ENCODE measurements at places on chromosomes 7 and 10.

DNA sequence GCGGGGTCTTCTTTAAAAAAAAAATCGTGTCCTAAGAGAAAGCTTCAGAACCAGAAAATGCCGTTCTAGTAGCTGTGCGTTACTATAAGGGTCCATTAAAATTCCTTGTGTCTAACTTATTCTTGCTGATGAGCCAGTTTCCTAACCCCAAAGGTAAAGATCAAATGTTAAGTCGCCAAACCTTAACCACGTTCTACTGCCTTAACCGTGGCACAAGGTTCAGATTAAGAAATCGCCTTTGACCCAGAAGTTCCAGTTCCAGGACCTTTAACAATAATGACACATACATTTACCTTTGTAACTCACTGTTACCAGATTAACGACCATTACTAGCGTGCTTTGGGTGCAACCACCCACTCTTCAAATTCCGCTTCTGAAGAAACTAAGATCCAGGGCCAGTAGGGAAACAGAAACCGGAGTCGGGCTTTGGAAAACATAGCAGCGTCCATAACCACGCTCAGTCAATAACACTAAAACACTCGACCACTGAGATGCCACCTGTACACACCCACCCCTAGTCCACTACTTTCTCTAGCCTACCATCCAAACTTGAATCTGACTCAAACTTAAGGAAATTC lies 620 bp downstream of the BET1 start:
- DNase-seq, result peak; percentile 13

GRCh38 chr10:35600193-35600592 lies 4.9 kb upstream of the GJD4 start:
- no peak for DNase-seq

- DNase-seq, result no peak
These were observed 35.3 kb downstream of the DENND2A start for GRCh38 chr7:140605337-140605736.

GRCh38 chr10:33125111-33125510 lies 167.1 kb upstream of the ITGB1 start:
- DNase-seq, result no peak

GRCh38 chr7:90692396-90692795 lies 96.3 kb downstream of the CDK14 start:
- DNase-seq, result no peak

GRCh38 chr7:12722636-12723605 lies 35.5 kb downstream of the ARL4A start:
- DNase-seq, result no peak

DNA sequence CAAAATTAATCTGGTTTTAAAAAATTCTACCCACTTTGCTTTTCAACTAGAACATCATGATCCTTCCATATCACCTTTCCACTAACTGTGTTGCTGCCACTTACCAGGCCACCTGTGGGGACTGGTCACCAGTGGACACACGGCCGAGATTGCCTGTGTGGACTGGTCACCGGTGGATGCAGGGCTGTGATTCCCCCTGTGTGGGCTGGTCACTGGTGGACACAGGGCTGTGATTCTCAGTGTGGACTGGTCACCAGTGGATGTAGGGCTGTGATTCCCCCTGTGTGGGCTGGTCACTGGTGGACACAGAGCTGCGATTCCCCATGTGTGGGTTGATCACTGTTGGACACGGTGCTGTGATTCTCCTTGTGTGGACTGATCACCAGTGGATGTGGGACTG lies 27.0 kb downstream of the UPP1 start:
- no peak for DNase-seq

- DNase-seq, result no peak
These were observed 869 bp upstream of the TBX20 start for GRCh38 chr7:35254496-35255442.

- DNase-seq, result no peak
These were observed 233.0 kb downstream of the WDR11 start for GRCh38 chr10:121084016-121084674.

- no peak for DNase-seq
These were observed 16.1 kb upstream of the PRXL2A start for GRCh38 chr10:80392250-80392649.

DNA sequence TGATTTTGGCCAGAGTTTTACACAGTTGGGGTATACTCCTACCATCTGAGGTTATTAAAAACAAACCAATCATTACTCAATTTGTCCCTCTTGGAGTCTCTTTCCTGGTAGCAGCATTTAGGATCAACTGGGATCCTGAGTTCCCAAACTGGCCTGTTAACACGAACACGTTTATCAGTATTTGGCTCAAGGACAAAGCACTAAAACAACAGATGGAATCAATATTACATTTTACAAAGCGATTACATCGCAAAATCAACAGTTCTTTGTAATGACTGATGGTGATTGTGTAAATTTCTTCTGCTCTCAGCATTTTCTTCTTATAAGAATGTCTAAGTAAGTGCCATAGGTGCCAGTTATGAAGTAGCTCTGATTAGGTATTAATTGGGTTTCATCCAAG lies 582.9 kb upstream of the ANKRD30A start:
- no peak for DNase-seq

DNA sequence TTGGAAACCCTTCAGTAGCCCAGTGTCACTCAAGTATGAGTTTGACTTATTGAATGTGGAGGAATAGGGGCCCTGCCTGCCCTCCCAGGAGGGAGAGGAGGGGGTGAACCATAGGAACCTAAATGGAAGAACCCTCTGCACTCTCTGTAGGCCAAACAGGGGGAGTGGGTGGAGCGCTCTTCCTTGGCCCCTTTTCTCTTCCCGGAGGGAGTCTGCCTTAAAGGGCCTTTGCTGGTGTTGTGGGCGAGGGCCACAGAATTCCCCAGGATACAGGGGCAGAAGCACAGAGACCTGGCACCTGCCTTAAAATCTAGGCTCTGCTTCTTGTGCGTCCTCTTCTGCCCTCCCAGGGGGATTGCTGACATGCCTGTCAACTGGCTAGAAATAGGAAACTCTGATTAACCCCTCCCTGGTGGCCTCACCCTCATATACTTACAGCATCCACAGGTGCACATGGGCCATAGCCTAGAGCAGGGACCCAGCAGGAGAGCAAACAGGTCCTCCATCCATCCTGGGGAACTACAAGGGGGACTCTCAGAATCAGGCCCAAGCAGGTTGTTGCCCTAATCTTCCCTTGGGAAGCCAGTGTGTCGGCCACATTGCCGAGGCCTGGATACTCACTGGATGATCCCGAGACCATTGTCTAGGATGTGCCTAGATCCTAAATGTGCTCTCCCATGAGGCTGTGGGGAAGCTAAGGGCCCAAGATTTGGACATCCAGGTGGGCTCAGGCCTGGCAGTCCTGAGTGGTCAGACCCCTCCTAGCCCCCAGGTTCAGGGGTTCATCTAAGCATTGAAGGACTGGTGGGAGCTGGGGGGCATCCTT lies 3.4 kb downstream of the TRIM8 start:
- DNase-seq, result no peak

DNA sequence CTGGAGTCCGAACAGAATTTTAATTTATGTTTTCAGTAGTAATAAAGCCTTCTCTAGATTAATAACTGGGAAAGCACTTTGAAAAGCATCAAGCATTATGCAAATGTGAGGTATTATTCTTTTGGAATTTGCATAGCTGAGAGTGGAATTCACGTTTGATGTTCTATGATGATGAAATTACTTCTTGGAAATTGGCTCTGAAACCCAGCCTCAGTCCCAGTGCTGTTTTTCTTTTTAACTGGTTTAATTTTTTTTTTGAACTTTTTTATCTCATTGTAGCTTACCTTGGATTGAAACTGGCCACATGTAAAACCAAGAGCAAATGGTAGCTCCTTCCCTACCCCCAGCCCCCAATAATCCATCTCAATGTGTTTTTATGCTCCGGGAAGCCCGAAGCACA lies 1.2 kb downstream of the TBXAS1 start:
- no peak for DNase-seq

- DNase-seq, result no peak
These were observed 171.2 kb downstream of the SUGCT start for GRCh38 chr7:40306025-40306424.

- no peak for DNase-seq
These were observed 714.8 kb upstream of the GALNT17 start for GRCh38 chr7:70416986-70417655.

- DNase-seq, result no peak
These were observed 290.7 kb downstream of the KLF6 start for GRCh38 chr10:3494131-3494837.
